ENCODE measurements at places on chromosomes 2 and 18.

DNA sequence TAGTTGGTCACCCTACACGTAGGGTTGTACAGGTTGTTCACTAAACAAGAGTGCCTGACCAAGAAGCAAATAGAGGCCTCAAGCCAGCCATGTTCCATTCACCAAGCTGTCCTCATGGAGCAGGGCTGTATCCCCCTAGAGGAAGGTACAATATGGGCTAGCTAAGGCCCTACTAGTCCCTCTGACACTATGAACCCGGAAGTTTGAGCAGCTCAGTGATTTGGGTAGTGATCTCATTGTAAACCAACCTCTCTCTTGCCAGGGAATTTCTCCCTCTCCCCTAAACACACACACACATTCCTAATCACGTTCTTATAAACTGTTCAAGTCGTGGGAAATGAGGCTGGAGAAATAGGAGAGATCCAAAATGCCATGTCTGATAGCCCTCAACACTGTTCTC lies 6.7 kb upstream of the CYS1 start:
- no peak for DNase-seq

GRCh38 chr2:241118737-241119505 lies 16.8 kb upstream of the MTERF4 start:
- no peak for DNase-seq

DNA sequence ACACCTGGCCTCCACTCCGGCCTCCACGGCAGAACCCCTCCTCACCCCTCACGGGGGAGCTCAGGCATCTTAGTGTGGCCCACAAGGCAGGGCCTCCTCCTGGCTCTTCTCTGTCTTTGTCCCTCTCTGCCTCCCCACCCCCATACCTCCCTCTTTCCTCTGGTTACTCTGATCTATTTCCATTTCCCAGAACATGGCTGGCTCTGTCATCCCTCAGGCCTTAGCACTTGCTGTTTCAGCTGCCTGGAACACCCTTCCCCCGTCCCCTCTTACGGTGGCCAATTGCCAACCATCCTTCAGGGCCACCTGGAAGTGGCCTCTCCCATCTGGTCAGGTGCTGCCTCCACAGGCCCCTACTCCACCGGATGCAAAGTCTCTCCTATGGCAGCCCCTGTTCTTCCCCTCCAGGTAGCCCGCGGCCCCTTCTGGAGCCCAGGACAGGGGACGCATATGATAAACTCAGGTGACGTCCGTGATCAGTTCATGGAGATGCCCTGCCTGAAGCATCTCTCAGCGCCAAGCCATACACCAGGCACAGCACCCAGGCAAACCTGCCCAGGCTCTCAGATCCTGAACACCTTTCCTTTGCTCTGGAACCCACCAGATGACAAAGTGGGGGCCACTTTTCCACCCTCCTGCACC lies 3.6 kb upstream of the ECEL1 start:
- no peak for DNase-seq

DNA sequence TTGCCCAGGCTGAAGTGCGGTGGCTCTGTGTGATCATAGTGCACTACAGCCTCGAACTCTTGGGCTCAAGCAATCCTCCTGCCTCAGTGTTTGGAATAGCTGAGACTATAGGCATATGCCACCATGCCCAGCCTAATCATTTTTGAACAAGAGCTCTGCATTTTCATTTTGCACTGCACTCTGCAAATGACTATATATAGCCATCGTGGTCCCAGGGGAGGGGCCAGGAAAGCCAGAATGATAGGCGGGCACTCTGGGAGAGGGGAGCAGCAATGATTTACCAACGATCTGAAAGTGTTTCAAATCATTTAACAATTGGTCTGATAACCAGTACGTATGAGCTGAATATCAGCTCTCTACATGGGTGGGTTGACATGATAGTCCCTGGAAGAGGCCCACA lies 22.3 kb upstream of the ST3GAL5 start:
- DNase-seq, result no peak

DNA sequence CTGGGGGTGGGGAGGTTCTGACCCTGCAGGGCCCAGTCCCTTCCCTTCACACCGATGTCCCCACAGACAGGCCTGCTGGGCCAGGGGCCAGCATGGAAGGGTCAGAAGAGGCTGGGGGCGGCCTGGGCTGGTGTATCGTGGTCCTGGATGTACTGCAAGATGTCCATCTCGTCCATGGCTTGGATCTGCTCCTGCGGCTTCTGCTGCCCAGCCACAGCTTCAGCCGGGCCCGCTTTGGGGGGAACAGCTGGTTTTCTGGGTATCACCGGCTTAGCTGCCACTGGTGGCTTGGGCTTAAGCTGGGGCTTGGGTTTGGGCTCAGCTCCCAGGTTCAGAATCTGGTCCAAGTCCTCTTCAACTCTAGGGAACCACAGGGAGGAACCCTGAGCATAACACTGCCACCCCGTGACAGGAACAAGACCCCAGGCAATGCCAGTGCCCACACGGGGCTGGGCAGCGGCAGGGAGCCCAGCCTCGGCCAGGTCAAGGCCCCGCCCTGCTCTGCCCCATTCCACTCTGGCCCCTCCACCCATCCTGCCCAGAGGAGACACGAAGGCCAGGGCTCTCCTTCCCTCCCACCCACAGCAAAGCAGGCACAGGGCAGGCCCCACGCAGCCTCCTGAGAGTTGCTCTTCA lies 31.9 kb downstream of the HS1BP3 start:
- DNase-seq, result no peak

DNA sequence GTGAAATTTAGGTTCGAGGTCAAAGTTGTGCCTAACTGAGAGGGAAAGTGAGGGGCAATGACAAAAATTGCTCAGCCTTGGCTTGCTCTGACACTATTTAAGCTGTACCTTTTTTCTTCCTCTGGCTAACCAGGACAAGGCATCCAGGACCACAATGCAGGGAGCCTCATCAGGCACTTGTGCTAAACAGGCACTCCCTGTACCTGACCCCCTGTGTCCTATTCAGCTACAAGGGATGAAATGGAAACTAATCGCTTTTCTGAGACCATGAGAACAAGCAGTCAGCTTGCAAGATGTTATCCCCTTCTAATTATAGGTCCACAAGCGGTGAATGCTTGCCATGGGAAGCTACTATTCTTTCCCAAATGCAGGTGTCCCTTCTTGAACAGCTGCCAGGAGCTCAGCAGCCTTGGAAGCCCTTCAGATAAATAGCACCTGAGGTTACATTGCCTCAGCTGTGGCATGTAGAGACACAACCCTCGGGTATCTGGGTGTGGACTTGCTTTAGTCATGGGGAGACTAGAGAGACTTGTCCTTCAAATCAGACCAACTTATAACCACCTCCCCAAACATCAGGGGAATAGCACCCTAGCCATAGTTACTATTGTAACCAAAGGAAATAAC lies 19.1 kb upstream of the ITGA6 start:
- no peak for DNase-seq

DNA sequence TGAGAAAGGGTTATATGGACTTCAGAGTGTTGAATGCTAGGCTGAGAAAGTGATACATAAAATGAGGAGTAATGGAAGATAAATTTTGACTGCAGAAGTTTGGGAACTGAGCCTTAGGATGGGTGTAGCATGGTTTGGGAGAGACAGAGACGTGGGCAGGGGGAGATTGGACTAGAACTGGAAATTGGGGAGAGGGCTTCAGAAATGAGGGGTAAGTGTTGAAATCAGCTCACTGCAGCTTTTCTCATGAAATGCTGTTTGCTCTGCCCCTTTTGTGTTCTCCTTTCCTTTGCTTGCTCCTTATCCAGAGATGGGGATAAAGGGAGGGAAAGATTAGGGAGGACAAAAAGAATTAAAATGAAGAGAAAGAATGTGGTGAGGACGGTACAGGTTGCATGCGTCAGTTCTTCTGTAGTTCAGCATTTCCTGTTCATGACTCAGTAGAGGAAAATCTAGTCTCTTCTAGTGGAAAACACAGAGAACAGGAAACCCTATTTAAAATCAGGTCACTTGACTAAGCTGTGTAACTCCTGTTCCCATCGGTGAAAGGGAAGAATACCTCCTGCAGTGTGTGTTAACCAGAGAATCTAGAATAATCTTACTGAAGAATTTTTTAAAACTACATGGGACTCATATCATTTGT lies 105.6 kb downstream of the CRIM1 start:
- DNase-seq, result peak; percentile 77

DNA sequence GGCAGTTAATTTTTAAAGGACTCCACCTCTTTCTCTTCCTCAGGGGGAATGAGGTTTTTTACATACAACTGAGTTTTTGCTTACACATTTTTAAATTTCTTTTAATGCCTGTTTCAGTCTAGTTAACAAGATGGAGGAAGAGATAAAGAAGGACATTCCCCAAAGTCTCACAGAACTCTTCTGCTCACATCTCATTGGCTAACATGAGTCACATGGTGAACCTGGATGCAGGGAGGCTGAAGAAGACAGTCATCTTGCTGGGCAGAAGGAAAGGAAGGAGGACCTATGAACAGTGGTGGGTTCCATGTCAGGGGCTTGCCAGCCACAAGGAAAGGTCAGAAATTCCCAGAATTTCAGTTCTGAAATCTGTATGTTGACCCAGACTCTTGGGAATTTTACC lies 10.4 kb upstream of the ST8SIA5 start:
- DNase-seq, result no peak

DNA sequence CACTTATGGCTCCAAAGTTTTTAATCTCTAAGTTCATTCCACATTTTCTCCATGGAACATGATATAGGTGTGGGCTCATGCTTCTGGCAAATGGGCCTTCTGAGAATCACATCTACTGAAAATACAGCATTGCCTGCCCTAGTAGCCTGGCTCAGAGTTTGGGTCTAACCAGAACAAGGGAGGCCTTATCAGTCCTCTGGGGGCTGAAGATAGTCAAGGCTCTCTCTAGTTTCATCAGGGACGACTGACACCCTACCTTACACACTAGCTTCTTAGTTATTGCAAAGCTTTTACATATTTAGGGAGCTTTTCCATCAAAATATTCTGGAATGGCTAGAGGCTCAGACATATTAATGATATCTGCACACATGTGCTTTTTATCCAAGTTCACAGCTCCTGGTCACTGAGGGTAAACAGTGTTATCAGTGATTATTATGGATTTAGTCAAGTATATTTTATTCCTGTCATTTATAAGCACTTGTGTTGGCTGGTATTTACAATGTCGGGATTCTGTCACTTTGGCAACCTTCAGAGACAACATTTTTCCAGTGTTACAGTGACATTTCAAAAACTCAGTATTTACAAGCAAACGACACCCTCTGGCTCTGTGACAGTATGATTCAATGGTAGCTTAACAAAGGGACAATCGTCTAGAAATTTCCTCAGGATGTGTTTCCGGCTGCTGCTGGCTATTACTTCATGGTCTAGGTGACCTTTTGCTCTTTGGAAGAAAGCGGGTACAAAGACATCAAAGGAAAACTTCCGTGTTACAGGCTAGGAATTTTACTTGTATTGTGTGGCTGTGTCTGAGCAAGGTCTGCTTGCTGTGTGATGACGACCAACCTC lies 200.6 kb downstream of the TCF4 start:
- peak; percentile 3 for DNase-seq

- no peak for DNase-seq
Observed at GRCh38 chr2:10619643-10620042, 70.1 kb downstream of the NOL10 start.

GRCh38 chr2:24015562-24016375 lies 5.9 kb downstream of the MFSD2B start:
- DNase-seq, result peak; percentile 65

DNA sequence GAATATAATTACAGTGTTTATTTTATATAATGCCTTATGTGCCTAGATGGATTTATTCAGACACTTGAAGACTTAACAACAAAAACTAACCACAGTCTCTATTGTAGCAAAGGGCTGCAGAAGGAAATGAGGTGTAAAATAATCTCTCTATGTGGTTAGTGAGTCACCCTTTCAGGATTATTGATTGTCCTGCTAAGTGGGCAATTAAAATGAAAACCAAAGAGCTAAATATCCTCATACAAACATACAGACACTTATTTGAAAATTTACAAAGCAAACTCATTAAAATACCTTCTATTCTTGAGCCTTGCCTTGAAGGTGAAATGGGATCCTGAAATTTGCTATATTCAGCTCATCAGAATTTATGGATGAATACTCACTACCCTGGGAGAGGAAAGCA lies 27.7 kb upstream of the DCC start:
- DNase-seq, result no peak

GRCh38 chr2:50624506-50624905 lies 407.4 kb downstream of the NRXN1 start:
- no peak for DNase-seq

All from AG08395 (cell line).